ENCODE measurements at places on chromosomes 2 and 18.

- DNase-seq: no peak
These were observed 30.2 kb downstream of the GRHL1 start for GRCh38 chr2:9981655-9982054.

- no peak for DNase-seq
These were observed 373.3 kb upstream of the RAB12 start for GRCh38 chr18:8235894-8236293.

GRCh38 chr2:42673989-42674579 is 89.9 kb downstream of the OXER1 start:
- no peak for DNase-seq

DNA sequence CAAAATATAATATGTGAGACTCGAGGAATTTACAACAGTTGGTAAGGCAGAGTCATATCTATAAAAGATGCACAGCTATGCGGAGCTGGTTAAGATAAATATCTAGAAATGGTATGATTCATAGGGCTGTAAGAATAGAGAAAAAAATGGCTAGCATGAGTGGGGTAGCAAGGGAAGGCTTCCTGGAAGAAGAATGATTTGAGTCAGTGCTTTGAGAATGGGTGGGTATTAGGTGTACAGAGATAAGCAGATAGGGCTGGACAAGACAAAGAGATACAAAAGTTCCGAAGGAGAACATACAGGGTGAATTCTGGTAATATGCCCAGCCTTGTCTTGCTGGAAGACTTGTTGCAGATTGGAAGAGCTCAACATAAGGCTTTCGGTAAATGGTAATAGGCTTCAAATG is 291.5 kb upstream of the CCDC68 start:
- no peak for DNase-seq

DNA sequence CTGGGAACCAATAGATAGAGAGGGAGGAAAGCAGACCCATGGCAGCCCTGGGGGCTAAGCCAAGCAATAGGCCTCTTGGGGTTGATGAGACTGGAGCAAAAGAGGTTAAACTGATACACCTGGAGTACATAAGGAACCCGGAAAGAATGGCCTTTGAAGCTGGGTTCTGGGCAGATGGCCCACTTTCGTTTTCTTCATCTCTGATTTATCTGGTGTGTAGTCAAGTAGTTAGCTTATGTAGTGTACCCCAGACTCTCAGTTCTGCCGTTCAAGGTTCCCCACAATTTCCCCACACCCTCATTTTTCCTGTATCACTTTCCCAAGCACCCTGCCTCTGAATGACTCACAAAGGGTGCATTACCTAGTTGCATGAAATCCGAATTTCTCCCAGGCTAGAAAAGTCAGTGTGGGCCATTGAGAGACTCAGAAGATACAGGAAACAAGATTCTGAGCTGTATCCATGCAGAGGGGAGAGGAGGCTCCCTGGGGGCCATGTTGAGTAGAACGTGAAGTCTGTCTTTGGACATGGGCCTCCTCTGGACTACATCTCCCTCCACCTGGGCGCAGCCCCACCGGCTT is 235.0 kb downstream of the LOXHD1 start:
- DNase-seq: peak; percentile 75

- DNase-seq: no peak
These were observed 68.0 kb downstream of the DAW1 start for GRCh38 chr2:227939271-227940027.

- DNase-seq: no peak
These were observed 12.0 kb upstream of the ZNF396 start for GRCh38 chr18:35389095-35389618.

GRCh38 chr2:12716282-12717190 is at the start of gene TRIB2:
TRIB2 (plus strand) TSS chr2:12716936; CDS start chr2:12718308, 1,372 bp downstream.
- no peak for DNase-seq

GRCh38 chr2:216713691-216714336 is 18.5 kb upstream of the IGFBP5 start:
- no peak for DNase-seq

GRCh38 chr18:3691705-3692104 is 241.7 kb downstream of the TGIF1 start:
- no peak for DNase-seq

- no peak for DNase-seq
These were observed 105.8 kb upstream of the SMAD2 start for GRCh38 chr18:48036226-48036625.

DNA sequence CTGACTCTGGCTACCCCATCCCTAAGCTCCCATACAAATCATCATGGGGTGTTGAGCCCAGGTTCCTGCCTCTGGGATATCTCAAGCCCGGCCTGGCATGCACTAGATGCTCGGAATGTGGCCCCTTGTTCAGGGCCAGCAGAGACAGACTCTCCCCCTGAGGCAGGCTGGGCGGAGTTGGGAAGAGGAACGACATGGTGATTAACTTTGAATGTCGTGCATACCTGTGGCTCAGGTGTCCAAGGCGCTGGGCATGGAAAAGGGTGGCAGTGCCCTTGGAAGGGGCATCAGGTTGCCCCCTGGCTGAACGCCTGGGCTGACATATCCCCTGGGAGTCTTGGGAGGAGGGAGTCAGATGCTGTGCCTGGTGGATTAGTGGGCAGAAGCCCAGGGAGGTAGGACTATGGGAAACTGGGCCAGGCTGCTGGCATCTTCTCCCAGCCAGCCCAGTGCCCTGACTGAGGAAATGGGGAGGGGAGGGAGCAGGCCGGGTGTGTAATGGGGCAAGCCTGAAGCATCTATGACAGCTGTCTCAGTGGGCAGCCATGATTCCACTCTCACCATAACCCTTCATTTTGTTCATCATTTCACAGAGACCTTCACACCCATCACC is 57.8 kb upstream of the OTOF start:
- DNase-seq: no peak

DNA sequence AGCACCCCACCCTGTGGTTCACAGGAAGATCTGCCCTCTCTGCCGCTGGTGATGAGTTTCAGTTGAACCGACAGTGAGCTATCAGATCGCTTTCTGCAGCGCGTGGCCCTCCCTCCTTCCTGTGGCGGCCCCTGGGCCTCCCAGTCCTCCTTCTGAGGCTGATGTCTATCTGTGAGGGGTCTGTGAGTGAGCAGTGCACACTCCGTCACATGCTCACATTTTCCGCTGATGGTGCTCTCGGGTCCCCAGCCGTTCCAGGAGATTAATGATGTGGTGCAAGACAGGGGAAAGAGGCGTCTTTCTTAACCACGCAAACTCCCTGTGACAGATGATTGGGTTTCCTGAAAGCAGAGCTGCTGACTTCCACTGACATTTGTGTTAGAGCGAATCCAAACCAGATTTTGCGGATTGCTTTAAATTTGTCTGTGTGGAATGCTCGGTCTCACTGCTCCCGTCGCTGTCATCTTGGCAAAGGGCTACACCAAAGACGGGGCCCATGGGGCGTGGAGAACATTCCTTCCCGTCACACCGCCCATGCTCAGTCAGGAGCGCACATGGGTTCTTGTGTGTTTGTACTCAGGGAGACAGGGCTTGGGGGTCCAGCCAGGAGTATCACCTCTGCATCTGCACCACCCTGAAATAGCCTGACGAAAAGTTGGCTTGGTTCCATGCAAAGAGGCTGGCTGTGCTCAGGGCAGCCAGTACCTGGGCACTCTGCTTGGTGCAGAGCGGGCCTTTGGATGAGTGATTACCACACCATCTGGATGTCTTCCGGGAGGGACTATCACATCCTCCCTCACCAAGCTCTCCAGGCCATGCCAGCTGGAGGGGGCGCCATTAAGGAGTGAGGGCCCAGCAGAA is 154.7 kb upstream of the HS6ST1 start:
- DNase-seq: no peak

GRCh38 chr18:41992066-41992465 is 37.0 kb downstream of the PIK3C3 start:
- DNase-seq: no peak

GRCh38 chr2:121746071-121746578 is 9.3 kb upstream of the TSN start:
- no peak for DNase-seq

DNA sequence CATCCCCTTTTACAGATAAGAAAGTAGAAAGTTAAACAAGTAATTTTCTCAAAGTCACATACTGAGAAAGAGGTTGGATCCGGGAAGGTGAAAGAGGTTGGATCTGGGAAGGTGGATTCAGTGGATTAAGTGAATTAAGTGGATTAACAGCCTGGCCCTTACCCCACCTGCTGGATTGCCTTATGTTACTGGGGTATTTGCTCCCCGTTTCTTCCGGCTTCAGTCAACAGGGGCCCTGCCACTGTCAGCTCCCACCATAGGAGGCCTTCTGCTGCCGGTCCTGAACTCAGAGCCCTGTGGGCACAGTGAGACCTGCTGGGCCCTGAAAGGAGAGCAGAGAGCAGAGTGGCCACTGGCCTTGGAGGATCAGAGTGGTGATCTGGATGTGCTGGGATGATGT is 113.2 kb downstream of the VAPA start:
- no peak for DNase-seq

DNA sequence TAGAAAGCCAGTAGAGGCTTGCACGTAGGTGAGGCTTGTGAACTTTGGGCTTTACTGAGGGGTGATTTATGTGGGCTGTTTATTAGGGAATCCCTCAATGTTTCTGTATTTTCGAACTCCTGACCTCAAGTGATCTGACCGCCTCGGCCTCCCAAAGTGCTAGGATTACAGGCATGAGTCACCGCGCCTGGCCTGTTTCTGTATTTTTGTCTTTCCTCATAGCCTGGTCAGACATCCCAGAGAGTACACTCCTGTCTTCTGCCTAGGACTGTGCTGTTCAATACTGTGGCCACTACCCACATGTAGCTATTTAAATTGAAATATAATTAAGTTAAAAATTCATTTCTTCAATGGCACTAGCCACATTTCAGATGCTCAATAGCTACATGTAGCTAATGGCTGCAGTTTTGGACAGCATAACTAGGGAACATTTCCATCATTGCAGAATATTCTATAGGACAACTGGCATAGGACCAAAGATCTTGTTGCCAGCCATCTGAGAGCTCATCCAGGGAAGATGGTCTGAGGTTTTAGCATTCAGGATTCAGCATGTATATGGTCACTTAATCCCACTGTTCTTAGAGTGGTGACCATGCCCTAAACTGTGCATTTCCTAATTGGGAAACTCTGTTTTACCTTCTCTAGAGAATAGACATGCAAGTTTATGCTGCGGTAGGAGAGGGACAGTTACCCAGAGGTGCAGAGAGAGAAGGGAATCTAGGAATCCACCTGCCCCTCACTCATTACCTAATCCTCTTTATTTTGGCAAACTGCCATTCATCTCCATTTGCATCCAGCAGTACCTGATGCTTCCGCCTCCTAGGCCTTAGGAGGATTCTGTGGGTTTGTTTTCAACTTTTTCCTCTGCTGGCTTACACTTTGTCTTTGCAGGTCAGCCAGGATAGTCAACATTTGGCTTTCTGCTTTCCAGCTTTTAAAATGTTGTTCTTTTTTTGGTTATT is 64.4 kb downstream of the LCLAT1 start:
- DNase-seq: no peak

DNA sequence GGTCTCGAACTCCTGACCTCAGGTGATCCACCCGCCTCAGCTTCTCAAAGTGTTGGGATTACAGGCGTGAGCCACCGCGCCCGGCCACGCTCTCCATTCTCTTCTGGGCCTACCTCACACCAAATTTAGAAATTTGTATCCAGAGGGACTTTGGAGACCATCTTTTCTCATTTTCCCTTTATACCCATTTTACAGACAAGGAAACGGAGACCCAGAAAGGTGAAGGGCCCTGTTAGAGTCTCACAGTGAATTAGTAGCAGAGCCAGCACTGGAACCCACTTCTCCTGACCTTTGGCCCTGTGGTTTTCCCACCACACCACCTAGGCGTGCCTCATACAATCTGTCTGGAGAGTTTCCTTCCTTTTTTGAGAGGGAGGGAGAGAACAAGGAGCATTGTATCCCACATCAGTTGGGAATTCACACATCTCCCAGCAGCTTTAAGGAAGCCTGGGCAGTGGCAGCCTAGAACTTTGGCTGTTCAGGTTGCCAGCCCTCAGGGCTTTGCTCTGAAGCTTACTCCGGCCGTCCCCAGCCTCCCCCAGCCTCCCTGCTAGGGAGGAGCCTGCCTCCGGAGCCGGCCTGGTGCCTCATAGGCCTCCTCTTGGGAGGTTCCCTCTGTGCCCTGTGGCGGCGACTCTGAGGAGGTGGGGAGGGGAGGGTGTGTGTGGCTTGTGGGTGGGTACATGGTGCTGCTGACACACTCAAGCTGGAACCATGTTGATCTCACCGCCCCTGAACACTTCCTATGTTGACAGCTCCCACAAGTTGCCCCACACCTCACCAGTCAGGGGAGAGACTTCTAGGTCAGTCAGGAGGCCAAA is 13.8 kb downstream of the FOSL2 start:
- DNase-seq: no peak

GRCh38 chr2:10566018-10566417 is 117.9 kb upstream of the ODC1 start:
- no peak for DNase-seq

- DNase-seq: no peak
These were observed 159.5 kb downstream of the NYAP2 start for GRCh38 chr2:225559072-225559415.

DNA sequence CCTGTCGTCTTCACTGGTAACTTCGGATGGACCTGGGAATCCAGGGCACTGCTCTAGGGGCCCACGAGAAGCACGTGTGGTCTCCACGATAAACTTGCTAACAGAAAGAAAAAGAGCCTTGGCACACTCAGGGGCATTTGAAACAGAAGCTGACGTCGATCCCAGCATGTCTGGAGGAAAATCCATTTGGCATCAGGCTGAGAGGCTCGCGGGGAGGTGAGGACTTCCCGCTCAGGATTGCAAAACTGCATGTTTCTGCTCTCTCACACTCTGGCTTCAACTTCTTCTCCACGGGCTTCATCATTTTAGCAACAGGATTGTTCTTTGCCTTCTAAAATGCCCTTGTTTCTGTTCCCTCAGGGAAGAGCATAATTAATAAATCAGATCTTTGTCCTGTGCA is 181.7 kb upstream of the COPS8 start:
- DNase-seq: no peak

DNA sequence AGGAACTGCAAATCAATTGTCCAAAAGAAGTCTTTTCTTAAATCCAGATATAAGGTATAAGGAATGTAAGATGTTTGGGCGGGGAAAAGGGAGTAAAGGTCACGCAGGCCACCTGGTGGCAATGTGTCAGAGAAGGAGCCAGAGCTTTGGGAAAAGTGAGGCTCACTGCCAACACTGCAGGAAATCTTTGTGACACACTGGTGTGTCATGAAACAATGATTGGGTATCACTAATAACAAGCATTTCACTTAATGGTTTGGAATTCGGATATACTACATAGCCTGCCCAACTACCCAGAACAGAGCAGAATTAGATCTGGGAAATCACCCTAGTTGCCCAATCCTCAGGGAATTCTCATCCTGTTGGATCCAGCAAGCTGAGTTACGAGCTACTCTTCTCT is 61.0 kb downstream of the RBMS1 start:
- no peak for DNase-seq

GRCh38 chr2:64233376-64233922 is 89.2 kb upstream of the PELI1 start:
- no peak for DNase-seq

GRCh38 chr2:150803689-150804398 is 316.4 kb upstream of the RND3 start:
- DNase-seq: no peak

DNA sequence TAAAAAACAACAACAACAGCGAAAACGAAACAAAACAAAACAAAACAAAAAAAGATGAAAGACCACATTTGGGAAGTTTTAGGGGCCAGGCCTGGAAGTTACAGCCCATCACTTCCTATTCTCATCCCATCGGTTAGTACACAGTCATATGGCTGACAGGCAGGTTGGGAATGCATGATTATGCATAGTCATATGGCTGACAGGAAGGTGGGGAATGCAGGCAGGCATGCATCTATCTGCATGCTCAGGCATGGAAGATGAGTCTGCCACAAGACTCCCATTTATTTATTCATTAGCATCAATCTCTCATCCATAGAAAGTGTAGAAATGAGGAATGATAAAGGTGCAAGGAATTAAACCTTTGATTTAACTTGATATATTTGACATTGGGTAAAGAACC is 325.3 kb upstream of the MEX3C start:
- no peak for DNase-seq

Measured in vagina (tissue), 2 donors.